ENCODE measurements at places on chromosomes 12 and 14. TPM values are rescaled to one million over a fixed set of nuclear protein-coding genes. Genes with fewer than 3 reads are reported as not detected.

DNA sequence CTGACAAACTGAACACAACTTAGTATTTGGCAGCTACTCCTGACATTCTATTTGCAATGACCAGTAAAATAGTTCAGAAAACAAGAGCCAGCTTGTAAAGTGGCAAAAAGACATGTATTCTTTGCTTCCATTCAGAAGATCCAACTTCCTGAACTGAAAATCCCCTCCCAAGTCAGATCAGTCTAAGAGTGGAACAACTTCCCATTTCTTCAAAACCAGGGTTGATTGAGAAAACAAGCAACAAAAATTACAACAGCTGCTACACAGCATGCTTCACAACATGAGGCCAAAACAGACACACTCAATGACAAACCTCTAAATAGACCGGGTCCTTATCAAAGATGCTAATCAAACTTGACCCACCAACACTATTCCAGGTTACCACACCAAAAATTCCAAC, 40.3 kb downstream of the CIT start:
- DNase-seq, result no peak

Gene HHIPL1
- 2.5 TPM for total RNA-seq

GRCh38 chr14:24713404-24713803, 79.4 kb upstream of the GZMB start:
- no peak for DNase-seq

DNA sequence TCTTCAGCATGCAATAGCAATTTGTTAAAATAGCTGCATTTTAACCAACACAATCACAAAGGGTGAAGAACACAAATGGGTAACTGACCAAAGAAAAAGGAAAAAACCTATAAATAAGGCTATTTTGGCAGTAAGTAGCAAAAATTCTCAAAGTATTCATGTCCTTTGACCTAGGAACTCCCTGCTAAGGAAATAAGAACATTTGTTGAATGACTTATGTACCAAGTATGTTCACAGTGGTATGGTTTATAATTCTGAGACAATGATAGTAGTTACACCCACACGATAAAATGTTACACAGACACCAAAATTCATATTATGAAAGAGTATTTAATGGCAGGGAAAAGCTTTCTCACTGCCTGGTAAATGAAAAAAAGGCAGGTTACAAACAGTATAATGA, 16.9 kb downstream of the CCDC88C start:
- DNase-seq, result no peak

GRCh38 chr14:96067985-96068930, 29.1 kb downstream of the C14orf132 start:
- DNase-seq, result no peak

GRCh38 chr14:74577247-74577947, 34.6 kb downstream of the LTBP2 start:
- no peak for DNase-seq

DNA sequence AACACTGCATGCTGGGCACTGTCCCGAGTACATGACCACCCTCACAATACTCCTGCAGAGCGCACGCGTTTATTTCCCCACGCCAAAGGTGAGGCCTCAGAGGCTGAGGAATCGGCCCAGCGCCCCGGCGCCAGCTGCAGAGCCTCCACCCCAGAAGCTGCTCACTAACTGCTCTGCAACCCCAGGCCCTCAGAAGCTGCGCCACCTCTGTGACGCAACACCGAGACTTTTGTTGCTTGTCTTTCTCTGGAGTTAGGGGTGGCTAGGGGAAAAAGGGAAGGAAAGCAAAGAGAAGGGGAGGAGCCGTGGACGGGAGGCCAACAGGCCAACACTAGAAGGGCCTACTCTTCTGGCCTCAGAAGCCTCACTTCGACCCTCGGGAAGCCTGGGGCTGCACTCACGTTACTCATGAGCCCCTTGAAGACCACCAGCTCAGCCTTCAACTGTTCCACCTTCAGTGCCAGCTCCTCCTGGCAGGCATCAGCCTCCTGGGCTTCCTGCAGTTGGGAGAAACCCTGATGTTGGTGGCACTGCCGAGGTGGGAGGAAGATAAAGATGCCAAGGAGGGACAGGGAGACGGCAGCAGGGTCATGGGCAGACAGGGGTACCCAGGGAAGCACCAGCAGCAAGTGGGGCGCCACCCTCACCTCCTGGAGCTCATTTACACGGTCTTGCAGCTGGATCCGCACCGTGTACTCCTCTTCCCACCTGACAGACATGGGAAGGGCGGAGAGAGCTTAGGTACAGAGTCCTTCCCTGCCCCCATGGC, 5.4 kb downstream of the IFFO1 start:
- DNase-seq, result peak; percentile 74

- no peak for DNase-seq
These were observed 33.5 kb downstream of the TSHR start for GRCh38 chr14:80988735-80989429.

DNA sequence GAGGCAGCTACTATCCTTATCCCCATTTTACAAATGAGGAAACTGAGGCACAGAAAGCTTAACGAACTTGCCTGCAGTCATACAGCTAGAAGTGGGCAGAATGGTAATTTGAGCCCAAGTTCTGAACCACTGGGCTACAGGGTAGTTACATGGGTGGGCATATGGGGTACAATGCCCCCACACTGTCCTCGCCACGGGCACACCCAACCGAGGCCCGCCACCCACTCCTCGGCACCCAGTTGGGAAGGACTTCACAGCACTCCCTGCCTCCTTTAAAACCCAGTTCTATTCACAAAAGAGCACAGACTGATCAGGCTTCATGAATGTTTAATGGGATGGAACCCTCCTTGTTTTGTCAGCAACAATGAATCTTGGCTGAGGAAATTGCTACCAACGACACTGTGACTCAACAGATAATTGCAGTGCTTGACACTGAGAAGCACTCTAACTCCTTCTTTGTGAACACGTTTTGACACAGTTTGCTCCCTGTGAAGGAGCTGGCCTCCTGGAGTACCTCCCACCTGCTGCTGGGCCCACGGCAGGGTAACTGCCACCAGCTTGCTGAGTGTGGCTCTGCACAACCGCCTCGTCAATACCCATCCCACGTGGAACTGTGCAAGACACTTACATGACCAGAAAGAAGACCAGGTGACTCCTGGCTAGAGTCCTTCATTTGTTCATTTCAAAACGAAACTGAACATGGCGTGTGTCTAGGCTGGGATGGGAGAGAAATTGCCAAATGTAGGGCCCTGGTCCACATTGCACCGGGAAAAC, 63.5 kb downstream of the CLMN start:
- DNase-seq, result no peak

GRCh38 chr14:92626041-92626440, 112.5 kb downstream of the RIN3 start:
- DNase-seq, result no peak
